ENCODE measurements at places on chromosomes 6 and 20. TPM values are rescaled to one million over a fixed set of nuclear protein-coding genes. Genes with fewer than 3 reads are reported as not detected.

MUCL3 gene
- total RNA-seq = 0.37 TPM

DNA sequence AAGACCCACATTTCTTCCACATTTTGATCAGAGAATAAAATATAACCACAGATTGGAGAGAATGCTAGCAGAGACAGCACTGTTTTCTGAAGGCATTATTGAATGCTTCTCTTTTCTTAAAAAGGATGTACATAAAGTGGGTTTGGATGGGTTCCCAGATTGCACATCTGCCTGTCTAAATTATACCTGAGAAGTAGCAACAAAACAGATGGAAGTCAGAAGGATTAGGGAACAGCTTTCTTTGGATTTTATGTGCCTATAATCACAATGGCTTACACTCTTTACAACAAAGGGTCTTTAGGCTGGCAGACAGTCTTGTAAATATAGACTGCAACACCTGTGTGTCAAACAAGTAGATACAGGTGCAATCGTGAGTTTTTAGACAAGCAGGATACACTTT, 622.2 kb upstream of the MANEA start:
- no peak for DNase-seq

DNA sequence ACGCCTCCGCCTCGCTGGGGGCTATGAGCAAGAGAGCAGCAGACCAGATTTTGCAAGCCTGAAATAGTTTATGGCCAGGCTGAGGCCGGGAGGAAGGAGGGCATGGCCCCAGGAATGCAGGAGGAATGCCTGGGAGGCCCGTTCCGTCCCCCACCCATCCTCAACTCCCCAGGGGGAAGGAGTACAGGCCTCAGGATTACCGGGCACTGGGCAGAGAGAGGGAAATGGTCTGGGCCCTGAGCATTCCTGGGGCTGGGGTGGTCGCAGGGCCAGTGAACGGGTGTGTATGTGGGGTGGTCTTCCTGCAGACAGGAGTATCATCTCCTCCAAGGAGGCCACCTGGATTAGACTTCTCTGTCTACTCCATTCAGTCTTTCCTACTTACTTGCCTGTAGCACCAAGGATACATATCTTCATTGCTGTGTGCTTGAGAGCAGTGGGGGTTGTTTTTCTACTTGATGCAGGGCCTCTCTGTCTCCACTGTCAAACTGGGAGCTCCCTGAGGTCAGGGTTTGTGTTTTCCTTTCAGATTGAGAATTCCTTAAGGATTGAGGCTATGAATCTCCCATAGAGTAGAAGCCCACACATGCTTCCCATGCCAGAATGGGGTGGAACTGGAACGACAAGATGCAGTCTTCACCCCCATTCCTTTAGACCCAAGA, 81.3 kb downstream of the VEGFA start:
- DNase-seq = no peak

BTN1A1 gene
- total RNA-seq = 0.28 TPM

DNA sequence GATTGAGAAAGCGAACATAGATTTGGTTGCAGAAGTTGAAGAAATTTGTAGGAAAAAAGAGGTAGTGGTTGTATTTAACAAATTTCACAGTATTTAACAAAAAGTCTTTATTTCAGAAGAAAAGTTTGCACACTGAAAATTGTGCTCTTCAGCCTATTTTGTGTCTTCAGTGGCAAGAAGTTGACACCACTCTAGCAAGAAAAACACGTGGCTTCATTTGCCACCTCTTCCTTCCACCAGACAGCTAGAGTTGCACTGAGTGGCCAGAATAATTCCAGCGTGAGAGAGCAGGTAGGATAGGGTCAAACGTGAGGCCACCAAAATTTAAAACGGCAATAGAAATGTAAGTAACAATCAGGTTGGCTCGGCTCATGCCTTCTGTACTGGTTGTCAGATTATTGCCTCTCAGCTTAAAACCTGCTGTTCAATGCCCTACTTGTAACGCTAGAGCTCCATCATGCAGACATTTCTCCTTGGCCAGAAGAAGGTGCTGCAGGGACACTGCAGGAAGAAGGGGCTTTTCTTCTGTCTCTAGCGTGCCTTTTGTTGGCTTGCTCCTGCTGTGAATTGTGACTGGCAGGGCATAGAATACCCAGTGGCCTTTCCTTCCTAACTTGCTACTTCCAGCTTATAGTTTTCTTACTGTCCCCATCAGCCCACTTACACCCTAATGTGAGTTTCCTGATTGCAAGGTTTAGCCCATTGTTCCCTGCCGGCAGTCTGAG, 12.1 kb downstream of the TRAPPC3L start:
- no peak for DNase-seq
